CD4-positive, alpha-beta T cell treated with Interleukin-17A for 1 hour (primary cell): ENCODE measurements at places on chromosomes 13 and 19.

GRCh38 chr19:5126498-5127223, 157.7 kb downstream of the KDM4B start:
- no peak for DNase-seq

DNA sequence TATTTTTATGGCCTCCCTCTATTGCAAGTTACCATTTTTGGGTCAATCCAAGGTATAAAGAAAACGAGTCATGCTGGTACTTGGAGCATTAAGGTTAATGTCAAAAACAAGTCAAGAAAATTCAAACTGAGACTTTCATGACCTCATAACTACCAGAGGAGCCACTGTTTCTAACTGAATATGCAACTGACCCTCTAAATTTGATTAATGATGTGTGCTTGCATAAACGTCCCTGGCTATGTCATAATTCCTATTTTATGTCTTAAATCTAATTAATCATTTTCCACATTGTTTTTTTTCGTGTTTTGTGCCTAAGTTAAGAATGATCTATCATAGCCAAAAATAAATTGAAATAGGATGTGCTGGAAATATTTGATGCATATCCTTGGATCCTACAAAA, 396.7 kb upstream of the GPC6 start:
- no peak for DNase-seq

- no peak for DNase-seq
These were observed 128.4 kb downstream of the SHISA2 start for GRCh38 chr13:25923217-25924085.

DNA sequence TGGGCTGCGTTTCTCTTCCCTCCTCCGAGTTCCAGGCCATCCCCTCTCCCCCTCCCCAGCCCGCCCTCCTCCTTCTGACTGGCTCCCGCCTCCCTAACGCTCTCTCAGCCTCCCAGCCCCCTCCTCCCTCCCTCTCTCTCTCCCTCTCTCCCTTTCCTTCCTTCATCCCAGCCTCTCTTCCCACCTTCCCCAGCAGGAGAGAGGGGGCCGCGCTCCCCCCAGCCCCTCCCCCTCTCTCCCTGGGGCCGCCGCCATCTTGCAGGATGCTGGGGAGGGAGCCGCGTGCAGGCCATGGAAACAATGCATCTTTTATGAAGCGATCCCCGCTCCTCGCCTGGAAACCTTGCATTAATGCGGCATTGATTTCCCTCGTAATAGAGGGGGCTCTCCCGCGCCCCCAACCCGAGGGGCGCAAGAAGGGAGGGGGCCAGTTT, 42.6 kb upstream of the ADGRL1 start:
- peak; percentile 24 for DNase-seq

DNA sequence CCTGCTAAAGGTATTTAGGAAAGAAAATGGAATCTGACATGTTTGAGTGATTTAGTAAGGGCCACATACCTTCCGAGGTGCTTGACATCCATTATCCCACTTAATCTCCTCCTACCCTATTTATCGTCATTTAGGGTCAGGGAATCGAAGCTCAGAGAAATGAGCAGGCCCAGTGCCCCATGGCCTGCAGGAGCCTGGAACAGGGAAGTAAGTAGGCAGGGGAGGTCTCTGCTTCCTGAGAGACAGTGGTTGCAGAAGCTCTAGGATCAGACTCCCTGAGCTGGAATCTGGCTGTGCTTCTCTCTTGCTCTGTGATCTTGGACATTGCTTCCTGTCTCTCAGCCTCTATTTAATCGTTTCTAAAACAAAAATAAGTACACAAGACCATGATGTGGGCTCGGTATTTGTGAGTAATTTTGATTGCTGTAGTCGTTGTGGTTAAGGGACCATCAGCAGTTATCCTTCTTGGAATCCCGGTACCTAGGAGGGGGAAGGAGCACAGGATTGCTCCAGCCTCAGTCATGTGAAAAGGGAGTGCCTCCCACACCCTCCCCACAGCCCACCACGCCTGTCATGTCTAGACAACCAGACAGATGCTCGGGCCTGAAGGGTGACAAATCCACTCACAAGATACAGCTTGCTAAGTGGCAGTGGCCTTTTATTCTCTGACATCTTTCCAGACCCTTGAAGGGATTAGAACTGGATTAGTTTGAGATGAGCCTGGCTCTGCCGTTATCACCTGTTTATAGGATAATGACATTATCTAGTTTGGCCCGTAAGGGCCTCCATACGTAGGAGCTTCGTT, 169.2 kb upstream of the TSHZ3 start:
- DNase-seq, result no peak

- DNase-seq, result no peak
These were observed 49.0 kb downstream of the TNFRSF19 start for GRCh38 chr13:23619068-23619855.

DNA sequence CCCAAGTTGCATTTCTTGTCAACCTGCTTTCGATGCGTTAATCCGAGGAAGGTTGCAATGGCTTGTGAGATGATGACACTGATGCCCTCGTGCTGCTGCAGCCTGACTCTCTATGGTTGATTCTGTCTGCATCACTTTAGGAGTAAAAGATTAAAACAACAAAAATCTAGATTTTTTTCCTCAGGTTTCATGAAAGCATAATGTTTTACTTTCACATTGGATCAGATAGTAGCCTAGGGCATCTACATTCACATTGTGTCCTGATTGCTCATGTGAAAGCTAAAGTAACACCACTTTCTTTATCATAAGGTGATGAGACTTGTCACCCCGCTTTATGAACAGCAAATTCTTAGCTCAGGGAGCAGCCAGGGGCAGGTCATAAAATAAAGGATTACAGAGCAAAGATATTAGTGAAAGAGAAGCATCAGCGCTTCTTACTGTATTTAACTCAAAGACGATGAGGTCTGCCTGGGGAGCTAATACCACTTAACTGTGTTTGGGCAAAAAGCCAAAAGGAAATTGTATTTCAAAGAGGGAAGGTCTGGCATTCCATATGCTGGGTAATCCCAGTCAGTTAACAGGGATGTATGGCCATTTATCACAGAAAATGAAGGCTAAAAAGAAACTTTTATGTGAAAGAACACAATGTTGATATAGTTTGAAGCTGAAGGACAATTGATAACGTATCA, 270.5 kb downstream of the GPC6 start:
- DNase-seq, result no peak

DNA sequence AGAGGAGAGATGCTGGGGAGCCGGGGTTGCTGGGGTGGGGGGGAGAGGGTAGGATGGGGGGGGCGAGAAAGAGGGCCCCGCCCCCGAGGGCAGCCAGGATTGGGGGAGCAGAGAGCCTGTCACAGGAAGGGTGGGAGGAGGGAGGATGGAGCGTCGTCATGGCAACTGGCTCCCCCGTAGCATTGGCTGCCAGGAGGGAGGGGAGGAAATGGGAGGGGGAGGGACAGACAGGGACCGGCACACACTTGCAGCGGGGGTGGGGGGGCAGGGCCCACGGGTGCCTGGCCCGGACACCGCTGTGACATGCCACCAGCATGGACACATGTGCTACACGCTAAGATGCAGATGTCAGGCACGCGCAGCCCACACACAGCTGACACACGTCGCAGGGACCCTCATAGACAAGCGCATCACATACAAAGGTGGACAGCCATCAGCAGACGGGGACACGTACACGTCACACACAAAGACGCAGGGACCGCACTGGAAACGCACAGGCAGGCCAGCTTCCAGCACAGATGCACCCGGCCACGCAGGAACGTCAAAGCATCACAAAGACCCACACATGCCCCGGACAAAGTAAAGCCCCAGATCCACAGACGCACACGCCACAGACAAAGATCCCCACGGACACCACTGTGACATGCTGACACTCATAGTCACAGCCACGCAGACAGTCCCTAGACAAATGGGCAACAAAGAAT, at the start of gene LMTK3:
Gene LMTK3 (minus strand): TSS at position 36 of the 704 bp plus-strand sequence. CDS start 259 bp downstream, outside the sequence.
- peak; percentile 94 for DNase-seq

GRCh38 chr13:99977334-99977911, 4.2 kb upstream of the ZIC2 start:
- DNase-seq, result no peak

DNA sequence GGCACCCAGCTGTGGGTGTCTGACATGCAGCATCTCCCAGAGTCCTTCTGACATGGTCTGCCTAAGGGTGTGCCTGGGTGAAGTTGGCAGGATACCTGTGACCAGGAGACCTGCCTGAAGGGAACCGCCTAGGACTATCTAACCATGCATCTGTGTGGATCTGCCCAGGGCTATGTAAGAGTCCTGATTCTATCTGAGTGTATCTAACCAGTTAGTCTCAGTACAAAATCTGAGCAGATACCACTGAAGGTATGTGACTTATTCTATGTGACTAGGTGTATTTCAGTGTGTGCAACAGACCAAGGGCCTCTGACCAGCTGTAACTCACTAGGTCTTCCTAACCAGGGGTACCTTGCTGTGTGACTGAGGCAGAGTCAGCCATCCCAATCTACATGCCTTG, 28.2 kb upstream of the FBL start:
- no peak for DNase-seq

DNA sequence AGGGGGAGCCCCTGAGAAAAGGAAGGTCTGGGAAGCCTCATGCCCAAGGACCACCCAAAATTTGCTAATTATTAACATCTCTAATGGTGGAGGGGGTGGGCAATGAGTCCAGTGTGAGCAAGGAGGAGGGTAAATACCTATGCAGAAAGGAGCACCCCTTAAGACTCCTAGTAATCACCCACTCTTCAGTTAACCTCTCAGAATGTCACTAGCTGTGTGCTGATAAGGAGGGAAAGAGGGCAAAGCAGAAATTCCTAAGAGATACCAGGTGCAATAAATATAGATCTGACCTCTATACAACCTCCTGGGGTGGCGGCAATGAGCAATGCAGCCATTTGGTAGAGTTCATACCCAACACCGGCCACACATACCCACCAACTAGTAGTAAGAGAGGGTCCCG, 12.7 kb upstream of the DPY19L3 start:
- DNase-seq, result no peak

- DNase-seq, result no peak
These were observed 161.5 kb downstream of the KATNAL1 start for GRCh38 chr13:30145709-30146367.

GRCh38 chr19:47564081-47564480, 8.9 kb downstream of the ZNF541 start:
- no peak for DNase-seq
